ENCODE measurements at places on chromosomes 5 and 9.

GRCh38 chr5:116013207-116013785 lies 19.0 kb upstream of the ARL14EPL start:
- no peak for DNase-seq

DNA sequence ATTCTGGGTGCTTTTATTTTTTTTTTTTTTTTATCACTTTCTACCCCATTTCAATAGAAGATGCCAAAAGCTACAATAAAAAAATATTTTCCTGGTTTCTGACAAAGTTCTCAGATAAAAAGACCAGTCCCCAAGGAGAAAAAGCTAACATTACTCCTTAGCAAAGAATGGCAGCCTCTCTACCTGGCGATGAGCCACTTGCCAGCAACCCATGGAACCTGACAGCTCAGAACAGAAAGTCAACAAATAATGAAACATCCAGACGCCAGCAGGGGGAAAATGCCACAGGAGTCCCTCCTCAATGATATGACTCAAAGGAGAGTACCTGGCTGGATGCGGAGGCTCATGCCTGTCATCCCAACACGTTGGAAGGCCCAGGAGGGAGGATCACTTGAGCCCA lies 123.2 kb downstream of the MYO10 start:
- no peak for DNase-seq

DNA sequence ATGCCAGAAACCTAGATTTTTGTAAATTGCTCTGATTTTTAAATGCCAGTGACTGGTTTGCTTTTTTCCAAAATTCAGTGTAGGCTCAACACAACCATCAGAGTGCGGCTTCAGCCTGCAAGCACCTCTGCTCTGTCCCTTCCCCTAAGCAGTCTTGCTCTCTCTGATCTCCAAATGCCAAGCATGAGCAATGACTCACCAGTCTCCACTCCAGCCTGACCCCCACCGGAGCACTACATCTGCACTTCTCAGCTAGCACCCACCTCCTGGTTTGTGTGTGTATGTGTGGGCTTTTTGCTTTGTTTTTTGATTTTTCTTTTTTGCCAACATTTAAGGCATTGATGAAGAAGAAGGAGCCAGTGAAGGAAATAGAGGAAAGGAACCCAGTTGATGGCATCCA lies 61.4 kb upstream of the ADRA1B start:
- DNase-seq: no peak

GRCh38 chr5:147898875-147899401 lies 7.4 kb downstream of the C5orf46 start:
- no peak for DNase-seq

DNA sequence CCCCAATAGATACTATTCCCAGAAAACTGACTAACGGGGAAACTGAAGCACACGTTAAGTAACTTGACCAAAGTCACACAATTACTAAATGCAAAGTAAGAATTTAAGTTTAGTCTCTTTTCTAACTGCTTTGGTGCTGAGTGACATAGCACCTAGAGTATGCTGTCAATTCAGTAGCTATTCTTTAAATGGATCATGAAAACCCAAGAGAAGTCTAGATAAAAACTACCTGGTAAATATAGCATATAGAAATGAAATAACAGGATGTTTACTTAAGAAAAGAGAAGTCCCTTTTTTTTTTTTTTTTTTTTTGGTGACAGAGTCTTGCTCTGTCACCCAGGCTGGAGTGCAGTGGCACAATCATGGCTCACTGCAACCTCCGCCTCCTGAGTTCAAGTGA lies 129.2 kb downstream of the PDE4D start:
- no peak for DNase-seq

DNA sequence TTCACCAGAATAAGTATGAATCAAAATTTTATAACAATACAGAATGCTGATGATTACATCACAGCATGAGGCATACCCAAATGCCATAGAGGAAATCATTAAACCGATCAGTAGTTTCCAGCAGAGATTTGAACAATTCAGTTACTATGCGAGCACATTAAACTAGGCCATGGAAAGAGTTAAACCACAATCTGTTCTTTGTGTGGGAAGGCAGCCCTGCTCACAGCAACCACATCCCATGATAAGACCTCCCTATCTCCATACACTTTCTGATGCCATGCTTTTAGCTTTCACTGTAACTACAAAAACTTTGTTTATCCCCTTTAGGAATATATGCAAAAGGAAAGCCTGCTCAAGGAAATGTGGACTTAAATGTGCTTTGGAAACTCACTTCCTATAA lies 4.5 kb downstream of the NFIB start:
- DNase-seq: no peak

DNA sequence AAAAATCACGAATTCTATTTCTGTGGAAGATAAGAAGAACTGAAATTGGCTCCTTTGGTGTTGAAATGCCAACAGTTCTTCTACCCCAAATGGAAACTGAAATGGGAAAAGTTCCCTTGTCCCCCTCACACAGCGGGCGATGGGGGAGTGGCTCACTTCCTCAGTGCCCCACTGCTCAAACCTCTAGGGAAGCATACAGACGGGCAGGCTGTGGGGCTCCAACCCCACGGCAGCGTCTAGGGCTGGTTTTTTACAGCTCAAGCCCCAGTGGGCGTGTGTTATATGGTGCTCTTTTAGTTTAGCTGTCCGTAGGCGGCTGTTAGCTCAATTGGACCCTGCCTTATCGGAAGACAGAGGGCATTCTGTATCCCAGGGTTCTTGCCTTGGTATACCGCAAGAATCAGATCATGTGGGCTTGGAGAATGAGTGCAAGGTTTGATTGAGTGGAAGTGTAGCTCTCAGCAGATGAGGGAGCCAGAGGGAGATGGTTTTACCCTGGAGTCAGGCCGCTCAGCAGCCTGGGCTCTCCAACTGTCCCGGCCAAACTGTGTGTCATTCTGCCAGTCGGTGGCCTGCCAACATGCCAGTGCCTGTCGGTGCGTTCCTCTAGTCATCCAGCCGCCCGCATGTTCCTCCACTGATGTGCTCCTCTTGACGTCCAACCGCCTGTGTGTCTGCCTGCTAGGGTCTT lies 166.3 kb upstream of the ZNF608 start:
- no peak for DNase-seq

DNA sequence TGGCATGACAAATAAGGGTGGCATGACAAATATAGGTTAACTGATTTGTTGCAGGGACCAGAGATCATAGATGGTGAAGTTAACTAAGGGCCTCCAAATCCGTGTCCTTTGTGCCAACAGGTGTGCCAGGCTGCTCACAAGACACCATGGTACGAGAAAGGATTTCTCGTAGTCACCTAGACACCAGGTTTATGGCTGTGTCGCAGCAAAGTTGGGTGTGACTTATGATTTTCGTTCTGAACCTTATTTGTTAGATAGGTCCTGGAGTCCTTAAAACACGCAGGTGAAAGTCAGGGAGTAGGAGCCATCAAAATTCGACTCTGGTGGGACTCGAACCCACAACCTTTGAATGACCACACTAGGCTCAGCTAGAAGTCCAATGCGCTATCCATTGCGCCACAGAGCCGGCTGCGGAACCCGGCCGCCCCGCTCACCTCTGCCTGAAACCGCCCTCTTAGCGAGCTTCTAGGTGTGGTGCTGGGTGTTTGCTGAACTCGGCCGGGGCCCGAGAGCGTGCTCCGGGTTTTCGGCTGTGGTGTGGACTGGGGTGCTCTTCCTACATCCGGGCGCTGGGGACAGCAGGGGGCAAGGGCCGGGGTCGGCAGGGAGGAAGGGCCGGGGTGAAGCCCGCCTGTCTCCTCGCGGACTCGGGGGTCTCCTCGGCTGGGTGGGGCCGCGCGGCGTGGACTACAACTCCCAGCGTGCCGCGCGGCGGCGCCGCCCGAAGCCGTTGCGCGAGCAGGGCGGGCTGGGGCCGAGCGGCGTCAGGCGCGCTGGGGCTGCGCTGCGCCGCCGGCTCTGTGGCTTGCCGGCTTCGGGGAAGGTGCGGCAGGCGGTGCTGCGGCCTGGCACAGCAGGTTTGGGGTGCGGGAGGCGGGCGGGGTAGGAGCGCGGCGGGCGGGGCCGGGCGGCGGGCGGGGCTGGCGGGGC lies at the start of gene SLC27A4:
SLC27A4 (plus strand) TSS at position 767 of the 930 bp plus-strand sequence. CDS start 2,606 bp downstream, outside the sequence.
- DNase-seq: peak; percentile 74

- DNase-seq: no peak
These were observed 276.0 kb upstream of the MPDZ start for GRCh38 chr9:13555516-13555915.

- no peak for DNase-seq
These were observed 17.0 kb downstream of the COL23A1 start for GRCh38 chr5:178573216-178573615.

- DNase-seq: no peak
These were observed 101.4 kb downstream of the ZFAND5 start for GRCh38 chr9:72263572-72263971.

DNA sequence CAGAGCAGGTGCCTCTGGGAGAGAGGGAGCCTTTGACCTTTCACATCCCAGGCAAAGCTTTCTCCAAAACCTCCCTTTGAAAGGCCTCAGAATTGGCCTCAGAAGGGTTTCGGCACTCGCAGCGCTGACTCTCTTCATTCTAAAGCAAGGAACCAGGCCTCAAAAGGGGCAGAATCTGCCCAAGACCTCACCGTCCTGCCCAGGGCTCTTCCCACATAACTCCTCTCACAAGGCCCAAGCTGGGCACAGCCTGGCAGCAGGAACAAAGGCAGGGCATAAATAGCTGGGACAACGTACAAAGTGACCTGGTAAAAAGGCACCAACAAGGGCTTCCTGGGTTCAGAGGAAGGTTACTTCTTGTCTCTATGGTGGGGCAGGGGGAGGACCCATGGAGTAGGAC lies 166.3 kb upstream of the FSTL4 start:
- no peak for DNase-seq

- no peak for DNase-seq
These were observed 222.9 kb upstream of the MEF2C start for GRCh38 chr5:89105836-89106235.

DNA sequence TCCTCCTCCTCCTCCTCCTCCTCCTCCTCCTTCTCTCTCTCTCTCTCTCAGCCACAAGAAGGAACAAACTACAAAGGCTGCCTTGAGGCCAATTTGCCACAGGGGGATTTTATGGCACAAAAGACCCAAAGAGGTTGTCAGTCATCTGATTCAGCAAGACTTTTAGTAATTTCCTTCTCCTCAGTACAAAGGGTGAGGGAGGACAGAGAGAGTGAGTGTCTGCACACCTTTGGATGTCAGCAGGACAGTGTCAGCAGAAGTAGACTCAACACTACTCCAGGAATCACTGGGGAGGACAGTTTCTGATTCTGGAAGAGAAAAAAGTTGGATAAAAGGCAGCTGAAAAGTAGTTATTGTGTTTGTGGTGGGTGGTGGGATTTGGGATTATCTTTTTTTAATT lies 13.6 kb downstream of the TIMD4 start:
- DNase-seq: no peak

- DNase-seq: no peak
These were observed 62.0 kb upstream of the CDH6 start for GRCh38 chr5:31131381-31131891.

GRCh38 chr5:16414861-16415260 lies 50.7 kb downstream of the ZNF622 start:
- no peak for DNase-seq

DNA sequence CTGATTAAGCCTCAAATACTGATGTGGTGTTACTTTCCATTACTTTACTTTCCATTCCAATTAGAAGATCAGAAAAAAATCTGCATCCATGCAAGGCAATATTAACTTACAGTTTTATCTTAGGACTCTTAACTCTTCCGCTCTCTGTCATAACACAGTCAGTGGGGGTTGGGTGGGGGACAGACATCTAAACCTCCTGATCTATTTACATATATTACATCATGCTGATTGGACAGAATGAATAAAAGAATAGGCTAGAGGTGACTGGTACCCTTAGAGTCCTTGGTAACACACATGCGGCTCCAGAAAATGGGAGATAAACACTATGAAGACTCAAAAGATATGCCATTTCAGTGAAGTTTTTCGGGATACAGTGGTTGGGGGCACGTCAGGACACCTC lies 27.6 kb downstream of the RAPGEF6 start:
- DNase-seq: no peak

DNA sequence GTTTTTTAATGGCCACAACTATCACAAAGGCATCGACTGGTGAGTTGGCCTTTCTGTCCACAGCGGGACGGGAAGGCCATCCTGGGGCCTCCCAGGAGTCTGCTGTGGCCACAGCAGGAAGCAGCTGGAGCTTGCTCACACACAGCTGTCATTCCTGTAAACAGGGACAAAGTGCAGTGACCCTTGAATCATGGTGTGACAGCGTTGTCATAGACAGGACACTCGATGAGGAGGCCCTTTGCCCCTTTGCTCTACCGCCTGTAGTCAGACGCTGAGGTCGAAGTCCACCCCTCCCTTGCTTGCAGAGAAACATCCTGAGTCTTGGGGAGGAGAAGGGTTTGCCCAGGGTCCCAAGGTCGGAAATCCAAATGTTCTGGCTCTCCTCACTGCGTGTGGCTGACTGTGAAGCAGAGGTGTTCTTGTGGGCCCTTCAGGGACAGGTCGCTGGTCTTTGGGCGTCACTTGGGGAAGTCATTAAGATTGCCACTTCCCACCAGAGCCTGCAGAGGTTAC lies 35.1 kb downstream of the NDST1 start:
- DNase-seq: no peak

DNA sequence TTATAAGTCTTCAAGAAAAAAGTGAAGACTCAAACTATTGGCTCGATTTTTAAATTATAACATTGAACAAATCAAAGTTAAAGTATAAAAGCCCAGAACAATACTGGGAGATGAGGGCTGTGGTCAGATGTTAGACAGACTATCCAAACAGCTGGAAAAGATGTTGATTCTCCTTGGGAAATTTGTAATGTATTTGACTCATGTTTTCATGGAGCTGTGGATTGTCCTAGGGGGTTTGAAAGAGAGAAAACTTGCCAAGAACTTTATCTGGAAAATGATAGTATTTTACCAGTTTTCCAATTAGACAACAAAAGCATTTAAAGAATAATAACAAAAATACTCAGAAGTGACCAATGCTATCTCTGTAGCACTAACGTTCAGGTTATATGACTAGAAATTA lies 339.2 kb downstream of the ARL15 start:
- DNase-seq: no peak

DNA sequence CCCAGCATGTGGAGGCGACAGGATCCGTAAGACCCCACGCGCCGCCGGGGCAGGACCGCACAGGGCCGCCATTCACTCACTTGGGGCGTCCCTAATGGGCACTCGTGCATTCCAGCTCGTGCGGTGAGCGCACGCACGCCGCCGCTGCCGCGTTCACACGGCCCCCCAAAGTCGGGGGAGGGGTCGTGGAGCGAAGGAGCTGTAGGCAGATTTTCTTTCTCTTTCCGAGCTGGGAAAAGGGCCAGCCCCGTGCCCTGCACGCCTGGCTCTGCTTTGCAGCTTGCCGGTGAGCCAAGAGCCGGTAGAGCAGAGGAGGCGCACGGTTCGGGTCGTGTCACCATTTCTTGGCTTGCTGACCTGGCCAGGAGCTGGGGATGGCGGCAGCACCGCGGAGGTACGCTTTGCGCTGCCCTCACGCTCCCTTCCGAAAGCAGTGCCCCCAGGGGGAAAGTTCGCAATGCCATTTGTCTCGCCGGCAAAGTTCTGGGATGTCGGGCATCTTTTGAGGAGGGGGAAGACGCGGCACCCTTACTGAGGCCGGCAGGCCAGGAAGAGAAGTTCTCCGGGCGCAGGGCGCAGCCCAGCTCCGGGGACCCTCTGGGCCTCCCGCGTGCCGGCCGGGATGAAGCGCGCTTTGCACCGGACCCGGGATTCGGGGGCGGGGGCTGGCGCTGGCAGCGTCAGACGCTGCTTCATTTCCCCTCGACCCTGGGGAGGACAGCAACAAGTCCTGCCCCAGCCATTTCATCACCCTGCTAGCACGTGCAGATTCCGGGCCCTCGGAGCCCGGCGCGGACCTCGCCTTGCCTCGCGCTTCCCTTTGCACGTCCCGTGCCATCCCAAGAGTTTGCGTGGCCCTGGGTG lies 898 bp downstream of the STC2 start:
- no peak for DNase-seq

GRCh38 chr9:87803623-87804345 lies 77.9 kb downstream of the CTSL start:
- no peak for DNase-seq

Measured in stimulated activated CD4-positive, alpha-beta T cell treated with anti-CD3 and anti-CD28 coated beads, Interleukin-4, amount 100 ng/mL, for 48 hours (primary cell).